H54 (cell line): ENCODE measurements at places on chromosomes 2 and 18.

GRCh38 chr2:240532031-240532775 lies 25.6 kb downstream of the ANKMY1 start:
- DNase-seq: no peak

DNA sequence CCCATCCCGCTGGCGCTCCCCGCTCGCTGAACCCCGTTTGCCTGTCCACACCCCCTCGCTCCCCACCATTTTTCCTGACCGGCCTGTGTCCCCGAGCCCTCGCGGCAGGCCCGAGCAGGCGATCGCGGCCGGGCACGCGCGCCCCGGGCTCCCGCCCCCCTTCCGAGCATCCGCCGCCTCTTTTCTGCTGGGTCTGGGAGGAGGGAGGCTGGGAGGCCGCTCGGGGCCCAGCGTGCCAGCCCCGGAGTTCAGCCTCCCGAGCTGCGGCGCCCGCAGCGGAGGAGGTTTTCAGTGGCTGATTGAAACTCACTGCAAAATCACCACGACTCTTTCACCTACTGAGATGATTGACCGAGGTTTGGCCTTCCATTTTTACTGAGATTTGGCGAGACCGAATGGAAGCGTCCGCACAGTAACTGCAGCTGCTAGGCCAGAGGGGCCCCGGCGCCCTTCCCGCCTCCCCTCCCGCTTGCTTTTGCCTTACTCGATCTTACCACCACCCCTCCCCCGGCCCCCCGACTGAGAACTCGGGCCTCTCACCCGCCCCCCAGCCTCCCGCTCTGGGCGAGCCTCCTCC lies 4.8 kb downstream of the SOX11 start:
- DNase-seq: no peak

- no peak for DNase-seq
Observed at GRCh38 chr2:240917009-240917683, 11.0 kb downstream of the CROCC2 start.

DNA sequence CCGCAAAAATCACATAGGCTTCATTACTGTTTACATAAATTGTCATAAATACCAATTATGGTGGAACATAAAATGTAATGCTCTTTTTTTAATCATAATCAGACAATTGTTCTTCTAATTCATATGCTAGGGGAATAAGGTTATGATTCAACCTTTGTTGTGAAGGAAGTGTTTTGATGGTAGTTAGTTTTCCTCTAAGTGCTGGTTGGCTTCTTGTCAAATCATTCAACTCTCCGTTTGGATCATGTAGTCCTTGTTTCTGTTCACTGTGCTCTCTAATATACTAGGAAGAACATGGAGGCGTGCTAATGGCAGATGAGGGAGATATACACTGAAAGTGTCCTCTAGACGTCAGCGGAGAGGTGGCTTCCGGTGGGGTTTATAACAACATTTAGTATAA lies 1938.0 kb upstream of the PIK3C3 start:
- no peak for DNase-seq

DNA sequence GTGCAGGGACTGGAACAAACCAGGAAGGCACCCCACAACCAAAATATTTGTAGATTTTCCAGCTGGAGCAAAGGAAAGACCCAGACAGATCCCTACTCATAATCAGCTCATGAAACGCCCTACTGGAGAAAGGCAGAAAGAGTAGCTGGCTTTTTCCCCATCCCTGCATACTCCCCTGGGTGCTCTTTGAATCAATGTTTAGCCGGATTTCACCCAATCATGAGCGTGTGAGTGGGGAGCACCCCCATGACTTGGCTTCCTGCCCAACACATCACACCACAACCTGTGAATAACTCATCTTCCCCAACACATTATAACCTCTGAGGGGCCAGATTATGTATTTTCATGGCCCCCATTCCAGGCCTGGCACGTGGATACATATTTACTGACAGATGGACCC lies 35.1 kb upstream of the SLC14A1 start:
- DNase-seq: no peak

- peak; percentile 22 for DNase-seq
Observed at GRCh38 chr2:202034249-202035088, 814 bp downstream of the FZD7 start.

DNA sequence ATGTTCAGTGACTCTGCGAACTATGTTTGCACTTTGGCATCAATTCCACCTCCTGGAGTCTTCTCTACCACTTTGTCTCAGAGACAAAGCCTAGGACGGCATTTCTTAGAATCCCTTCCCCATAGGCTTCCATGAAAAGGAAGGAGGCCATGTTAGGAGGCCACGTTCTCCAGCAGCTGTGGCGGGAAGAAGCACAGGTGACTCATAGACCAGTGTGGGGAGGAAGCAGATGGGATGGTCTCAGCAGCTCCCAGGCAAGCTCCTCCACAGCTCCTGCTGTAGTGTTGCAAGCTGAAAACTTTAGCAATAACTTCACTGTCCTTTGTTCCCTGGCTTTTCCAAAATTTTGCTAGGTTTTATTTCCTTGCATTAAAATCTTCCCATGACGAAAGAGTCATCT lies 781.3 kb upstream of the ID2 start:
- no peak for DNase-seq

DNA sequence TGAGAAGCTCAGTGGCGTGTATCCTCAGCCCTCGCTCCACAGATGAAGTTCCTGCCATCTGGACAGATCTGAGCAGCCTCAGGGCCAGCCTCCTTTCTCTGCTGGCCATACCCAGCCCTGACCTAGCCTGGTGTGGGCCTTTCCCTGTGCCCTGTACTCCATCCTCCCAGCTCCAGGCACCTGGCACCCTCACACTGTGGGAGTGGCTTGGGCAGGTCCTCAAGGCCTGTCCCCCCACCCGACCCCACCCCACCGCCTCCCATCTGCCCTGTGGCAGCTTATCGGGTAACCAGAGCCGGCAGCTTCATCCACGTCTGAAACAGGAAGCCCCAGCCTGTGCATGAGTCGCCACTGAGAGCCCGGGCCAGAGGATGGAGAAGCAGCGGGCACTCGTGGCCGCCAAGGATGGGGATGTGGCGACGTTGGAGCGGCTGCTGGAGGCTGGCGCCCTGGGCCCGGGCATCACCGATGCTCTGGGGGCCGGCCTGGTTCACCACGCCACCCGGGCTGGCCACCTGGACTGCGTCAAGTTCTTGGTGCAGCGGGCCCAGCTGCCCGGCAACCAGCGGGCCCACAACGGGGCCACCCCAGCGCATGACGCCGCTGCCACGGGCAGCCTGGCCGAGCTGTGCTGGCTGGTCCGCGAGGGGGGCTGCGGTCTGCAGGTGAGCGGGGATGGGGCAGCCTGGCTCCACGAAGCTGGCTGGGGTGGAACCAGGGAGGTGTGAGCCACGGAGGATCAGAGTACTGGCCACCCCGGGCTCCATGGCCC lies at the start of gene ESPNL:
TSS of gene ESPNL (plus strand) at position 292 of the 772 bp plus-strand sequence. CDS start at position 372, 80 bp downstream.
- DNase-seq: no peak

DNA sequence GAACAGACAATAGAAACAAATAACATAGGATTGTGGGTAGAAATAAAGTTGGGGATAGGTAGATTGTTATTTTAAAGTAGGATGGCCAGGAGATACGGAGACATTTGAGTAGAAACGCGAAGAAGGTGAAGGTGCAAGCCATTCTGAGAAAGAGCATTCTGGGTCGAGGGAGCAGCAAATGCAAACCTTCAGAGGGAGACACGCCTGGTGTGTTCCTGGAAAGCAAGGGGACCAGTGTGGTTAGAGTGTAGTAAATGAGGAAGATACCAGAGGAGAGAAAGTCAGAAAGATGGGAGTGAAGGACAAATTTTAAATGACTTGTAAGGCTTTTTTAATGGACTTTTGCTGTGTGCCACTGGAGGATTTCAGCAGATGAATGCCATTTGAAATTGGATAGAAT lies 1.7 kb downstream of the CYP20A1 start:
- no peak for DNase-seq

DNA sequence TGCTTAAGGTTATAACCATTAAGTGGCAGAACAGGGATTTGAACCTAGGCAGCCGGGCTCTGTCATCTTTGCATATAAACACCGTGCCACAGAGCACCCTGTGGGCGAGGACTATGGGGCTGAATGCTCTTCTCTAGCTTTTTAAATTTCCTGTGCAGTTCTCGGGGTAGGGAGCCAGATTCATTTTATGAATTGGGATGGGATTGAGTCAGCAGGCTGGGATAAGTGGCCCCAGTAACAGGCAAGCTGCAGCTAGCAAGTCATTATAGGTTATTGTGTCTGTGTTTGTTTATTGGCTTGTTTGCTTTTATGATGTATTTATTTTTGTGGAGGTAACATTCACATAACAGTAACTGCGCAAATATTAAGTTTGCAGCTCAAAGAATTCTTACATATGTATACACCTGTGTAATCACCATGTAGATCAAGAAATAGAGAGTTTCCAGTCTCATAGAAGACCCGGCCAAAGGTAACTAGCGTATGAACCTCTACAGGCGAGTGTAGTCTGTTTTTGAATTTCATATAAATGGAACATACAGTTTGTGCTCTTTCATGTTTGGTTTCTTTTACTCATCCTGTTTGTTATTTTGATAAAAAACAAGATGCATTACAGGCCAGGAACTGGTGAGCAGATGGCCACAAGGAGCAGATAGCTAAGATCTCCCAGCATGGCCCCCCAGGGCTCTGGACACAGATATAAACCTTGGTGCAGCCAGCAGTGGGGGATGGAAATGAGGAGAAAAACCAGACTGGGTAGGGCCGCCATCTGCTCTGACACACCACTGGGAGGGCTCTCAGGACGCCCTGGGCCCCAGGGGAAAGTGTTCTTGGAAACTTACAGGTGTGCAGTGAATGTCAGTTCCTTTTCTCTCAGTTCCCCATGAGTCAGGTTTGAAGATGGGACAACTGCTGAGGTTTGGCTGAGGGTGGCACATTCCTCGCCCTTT lies 49.2 kb upstream of the GPR155 start:
- no peak for DNase-seq

- DNase-seq: no peak
Observed at GRCh38 chr2:3692375-3692774, 11.0 kb upstream of the DCDC2C start.

DNA sequence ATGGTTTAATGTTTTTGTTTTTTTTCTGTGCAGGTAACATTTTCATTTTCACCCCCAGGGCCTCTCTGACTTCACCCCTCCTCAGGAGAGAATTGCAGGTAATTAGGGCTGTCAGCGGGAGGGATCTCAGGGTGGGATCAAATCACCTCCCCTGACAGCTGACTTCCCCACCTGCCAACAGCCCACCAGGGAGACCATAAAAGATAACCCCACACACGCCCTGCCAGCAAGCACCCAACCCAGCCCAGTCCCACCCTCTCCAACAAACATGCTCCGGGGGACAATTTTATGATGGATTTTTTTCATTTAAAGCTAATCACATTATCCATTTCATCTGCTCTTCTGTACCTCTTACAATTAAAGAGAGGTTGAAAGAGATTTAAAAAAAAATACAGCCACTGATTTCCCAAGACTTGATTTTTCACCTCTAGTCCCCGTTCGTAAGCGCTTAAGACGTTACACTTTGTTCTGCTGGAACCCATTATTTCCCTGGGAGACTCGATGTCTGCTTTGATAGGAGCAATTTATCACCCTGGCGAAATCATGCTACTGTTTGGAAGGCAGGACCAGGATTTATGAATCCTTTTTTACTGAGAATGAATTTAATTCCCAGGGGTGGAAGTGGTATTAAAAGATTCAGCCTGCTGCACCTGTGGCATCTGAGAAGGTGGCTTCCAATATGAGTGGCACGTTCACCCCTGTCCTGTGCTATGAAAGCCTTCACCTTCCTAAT lies 232.9 kb upstream of the ID2 start:
- DNase-seq: no peak

DNA sequence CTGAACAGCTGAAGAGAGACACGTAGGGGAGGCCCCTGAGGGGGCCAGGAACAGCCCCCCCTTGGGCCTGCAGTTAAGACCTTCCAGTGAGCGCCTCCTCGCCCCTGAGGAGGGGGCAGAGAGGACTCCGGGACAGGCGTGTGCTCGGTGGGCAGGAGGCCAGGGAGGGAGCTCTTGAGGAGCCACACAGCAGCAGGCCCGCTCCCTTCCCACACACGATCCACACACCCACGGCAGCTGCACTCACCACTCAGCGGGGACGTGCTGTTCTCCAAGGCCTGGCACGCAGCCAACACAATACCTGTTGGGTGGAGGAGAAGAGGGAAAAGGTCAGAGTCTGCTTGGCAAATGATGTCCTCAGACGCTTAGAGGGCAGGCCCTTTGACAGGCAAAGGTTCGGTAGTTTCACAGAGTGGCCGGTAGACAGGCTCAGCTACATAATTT lies 39.0 kb downstream of the TGFA start:
- no peak for DNase-seq

- no peak for DNase-seq
Observed at GRCh38 chr2:183375821-183376220, 251.6 kb downstream of the NUP35 start.

DNA sequence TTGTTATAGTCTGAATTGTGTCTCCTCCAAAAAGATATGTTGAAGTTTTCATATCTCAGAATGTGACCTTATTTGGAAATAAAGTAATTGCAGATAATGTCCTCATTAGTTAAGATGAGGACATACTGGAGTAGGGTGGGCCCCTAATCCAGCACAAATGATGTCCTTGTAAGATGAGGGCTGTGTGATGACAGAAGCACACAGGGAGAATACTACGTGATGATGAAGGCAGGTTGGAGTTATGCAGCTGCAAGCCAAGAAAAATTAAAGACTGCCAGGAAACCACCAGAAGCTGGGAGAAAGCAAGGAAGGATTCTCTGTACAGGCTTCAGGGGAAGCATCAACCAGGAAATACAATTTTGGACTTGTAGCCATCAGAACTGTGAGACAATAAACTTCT lies 58.3 kb upstream of the PNPT1 start:
- no peak for DNase-seq

GRCh38 chr2:168939918-168940317 lies 38.8 kb downstream of the G6PC2 start:
- DNase-seq: no peak
